ENCODE measurements at places on chromosomes 5 and 9.

DNA sequence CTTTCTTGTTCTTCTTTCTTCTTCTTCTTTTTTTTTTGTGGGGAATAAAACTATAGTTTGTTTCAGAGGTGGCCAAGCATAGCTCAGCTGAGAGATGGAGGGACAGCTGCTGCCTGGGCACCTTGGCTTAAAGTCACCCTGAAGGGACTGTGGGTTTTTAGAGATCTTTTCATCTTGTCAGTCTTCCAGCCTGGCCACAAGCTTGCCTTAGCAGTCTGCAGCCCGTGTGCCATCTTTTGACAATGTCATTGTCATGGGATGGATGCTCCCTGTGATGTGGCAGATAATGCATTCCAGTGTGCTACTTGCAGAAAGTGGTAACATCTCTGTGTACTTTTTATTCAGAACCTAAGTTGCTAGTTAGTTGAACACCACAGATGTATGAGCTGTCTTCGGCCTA is 280.8 kb downstream of the FANCC start:
- no peak for DNase-seq

DNA sequence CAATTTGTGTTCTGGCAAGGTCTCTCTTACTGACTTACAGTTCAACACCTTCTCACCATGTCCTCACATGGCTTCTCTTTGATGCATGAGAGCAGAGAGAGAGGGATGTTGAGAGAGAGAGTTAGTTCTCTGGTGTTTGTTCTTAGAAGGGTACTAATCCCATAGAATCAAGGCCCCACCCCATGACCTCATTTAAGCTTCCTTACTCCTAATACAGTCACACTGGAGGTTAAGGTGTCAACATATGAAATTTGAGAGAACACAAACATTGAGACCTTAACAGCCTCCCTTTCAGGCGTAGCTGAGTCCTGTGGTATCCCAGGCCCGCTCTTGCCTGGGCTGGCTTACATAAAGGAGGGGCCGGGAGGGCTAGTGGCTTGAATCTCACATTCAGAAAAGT is 10.6 kb upstream of the SEMA6A start:
- no peak for DNase-seq

- no peak for DNase-seq
Observed at GRCh38 chr9:132585954-132586829, 3.8 kb downstream of the BARHL1 start.

- DNase-seq, result no peak
Observed at GRCh38 chr5:589173-589572, 23.0 kb upstream of the CEP72 start.

DNA sequence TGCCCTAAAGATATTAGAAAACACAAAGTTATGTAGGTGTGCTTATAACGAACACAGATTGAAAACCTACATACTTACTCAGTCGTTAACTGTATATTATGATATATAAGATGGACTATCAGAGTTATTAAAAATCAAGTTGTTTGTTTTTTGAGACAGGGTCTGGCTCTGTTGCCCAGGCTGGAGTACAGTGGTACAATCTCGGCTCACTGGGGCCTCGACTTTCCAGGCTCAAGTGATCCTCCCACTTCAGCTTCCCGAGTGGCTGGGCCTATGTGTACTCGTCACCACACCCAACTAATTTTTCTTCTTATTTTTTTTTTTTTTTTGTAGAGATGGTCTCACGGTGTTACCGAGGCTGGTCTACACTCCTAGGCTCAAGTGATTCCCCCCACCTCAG is 158.3 kb downstream of the TSSK1B start:
- no peak for DNase-seq

GRCh38 chr5:116478491-116478890 is 96.1 kb downstream of the SEMA6A start:
- DNase-seq, result no peak

GRCh38 chr5:96962540-96962991 is 26.7 kb downstream of the LNPEP start:
- no peak for DNase-seq

GRCh38 chr9:137688725-137689124 is 69.9 kb downstream of the EHMT1 start:
- peak; percentile 50 for DNase-seq

DNA sequence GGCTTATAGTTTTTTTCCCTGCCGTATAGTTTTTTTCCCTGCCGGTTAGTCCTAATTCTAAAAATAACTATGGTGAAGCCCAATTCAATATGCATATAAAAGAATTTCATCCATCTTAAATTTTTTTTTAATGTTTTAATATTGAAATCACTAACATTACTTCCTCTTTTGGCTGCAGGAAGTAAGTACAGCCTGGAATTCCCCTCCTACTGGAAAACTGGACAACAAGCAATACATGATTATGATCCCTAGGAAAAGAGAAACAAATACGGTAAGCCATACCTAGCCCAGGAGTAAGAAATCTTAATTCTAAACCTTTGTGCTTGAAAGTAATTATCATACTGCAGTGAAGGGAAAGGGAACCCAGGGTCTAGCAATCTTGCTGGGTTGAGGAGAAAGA is 119.0 kb downstream of the NR3C1 start:
- DNase-seq, result no peak

DNA sequence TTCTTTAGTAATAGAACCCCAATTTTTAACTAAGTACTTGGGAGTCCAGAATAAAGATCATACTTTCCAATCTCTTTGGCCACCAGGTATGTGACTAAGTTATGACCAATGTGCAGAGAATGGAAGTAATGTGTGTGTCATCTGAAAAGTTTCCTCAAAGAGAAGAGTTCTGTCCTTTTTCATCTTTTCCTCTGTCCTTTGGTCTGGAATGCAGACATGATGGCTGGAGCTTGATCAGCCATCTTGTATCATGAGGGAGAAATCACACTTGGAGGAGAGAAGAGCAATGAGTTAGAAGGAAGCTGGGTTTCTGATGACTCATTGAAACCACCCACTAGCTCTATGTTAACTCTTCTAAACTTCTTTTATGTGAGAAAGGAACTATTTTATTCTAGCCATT is 5.5 kb upstream of the CPEB4 start:
- DNase-seq, result no peak

DNA sequence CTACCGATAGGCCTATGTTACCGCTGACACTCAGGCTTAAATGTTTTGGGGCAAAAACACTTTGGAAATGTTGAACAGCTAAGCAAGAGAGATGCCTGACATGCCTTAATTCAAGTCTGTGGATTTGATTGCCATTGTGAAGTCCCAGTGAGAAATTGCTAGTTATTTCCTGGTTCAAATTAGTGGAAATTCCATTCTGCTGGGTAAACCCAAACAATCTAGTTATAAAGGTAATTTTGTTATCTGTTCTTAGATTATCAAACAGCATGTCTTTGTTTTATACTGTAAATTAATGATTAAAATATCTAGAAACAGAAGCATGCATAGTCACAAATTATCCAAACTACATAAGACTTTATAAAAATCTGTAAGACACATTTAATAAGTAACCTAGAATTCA is 96.6 kb downstream of the PJA2 start:
- no peak for DNase-seq

GRCh38 chr9:126373241-126373640 is 46.6 kb downstream of the MVB12B start:
- DNase-seq, result no peak

DNA sequence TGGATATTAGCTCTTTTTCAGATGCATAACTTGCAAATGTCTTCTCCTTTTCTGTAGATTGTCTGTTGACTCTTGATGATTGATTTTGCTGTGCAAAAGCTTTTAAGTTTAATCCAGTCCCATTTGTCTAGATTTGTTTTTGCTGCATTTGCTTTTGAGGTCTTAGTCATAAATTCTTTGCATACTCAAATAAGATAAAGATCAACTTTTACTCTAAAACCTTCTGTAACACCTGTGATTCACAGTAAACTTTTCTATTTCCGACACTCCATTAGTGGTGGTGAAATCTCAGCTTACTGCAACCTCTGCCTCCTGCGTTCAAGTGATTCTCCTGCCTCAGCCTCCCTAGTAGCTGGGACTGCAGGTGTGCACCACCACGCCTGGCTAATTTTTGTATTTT is 239.0 kb upstream of the ST8SIA4 start:
- DNase-seq, result no peak

DNA sequence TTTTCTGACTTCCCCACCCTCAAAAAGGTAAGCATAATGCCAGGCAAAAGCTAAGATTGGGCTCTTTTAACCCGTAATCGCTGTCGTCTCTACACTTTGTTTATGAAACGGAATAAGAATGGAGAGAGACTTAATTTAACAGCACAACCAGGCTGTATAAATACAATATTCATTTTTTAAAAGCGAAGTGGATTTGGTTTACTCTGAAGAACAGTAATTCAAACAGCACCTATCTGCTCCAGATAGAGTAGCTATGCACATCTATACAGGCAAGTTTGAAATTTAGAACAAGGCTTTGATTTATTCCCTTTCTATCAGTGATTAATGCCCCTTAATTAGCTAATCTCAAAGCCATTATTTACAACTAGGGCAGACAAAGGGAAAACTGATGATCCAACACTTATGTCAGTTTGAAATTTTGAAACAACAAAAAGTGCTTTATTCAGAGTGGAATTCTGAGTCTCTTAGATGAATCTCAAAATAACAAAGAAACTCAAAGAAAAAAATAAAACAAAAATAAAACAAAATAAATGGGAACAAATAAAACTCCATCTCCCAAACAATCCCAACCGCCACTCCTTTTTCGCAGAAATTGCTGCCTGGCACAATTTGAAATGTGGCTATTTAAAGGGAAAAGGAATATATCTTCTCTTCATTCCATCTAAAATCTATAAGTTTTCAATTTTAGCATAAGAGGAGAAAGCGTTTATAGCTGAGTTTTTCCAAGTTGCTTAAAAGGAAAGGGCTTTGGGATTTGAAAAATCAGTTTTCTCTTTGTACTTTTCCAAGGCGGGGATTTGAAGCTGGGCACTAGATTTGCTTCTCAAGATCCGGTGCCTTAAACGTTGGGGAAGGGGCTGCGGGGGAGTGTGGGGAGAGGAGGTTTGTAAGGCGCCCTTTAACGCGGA is 298.6 kb downstream of the PARP8 start:
- DNase-seq, result no peak

GRCh38 chr5:107900721-107901120 is 230.0 kb upstream of the EFNA5 start:
- no peak for DNase-seq

- DNase-seq, result no peak
Observed at GRCh38 chr9:81455462-81456219, 233.7 kb downstream of the TLE1 start.

All from CD4-positive, alpha-beta T cell treated with Interleukin-15 for 1 hour (primary cell).